ENCODE measurements at places on chromosomes 1 and 21.

- no peak for DNase-seq
These were observed 92.7 kb downstream of the SNX7 start for GRCh38 chr1:98754176-98754575.

- DNase-seq: peak; percentile 41
These were observed 735 bp downstream of the TTC13 start for GRCh38 chr1:230977761-230978490.

DNA sequence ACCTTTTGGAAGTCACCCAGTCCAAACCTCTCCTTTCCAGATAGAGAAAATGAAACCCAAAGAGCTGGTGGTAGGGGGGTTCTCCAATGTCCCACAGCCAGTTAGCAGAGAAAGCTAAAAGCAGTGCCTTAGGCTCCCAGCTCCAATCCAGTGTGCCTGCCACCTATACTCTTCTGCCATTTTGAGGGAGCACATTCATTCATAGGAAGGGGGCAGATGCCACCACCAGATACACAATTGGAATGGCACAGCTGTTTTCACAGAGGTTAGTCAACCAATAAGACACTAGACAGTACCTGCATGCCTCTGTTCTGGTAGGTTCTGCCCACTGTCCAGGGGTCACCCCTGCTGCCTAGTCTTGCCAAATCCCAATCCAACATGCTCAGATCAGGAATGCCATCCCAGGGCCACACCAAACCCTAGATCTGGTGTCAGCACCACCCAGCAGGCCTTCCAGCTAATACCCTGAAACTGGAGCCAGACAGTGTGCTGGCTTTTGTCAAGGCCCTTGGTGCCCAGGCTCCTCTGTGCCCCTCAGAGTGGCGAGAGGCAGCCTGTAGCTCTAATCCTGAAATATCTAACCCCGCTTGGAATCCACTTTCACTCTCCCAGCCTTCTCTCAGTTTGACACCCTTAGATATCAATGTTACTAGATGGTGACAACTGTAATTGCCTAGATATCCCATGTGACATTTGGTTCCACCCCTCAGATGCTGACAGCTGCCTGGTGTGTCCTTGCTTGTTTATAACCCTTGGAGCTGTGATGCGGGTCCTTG lies 178.6 kb downstream of the TGFBR3 start:
- no peak for DNase-seq

DNA sequence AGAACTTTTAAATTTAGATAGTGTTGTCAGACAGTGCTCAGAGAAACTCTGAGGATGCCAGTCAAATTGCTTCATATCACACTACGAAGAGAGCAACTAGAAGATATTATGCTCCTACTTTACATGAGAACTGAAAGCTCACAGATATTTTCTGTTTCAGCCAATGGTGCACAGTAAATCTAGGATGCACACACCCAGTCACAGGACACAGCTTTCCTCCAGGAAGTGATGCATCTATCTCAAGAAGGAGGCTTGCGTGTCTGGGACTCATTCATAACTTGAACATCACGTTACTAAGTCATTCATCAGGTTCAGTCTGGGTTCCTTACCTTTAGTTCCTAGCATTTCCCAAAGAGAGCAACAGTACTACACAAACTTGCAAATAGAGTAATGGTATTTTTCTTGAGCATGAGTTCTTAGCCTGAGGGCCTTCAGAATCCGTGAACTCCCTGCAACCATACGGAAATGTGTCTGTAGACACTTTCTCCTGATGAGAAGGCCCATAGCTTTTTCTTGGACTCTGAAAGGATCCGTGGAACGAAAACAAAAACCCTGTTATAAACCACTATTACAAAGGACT lies 12.2 kb downstream of the ZNF697 start:
- no peak for DNase-seq

- no peak for DNase-seq
These were observed 38.7 kb downstream of the BCL9 start for GRCh38 chr1:147579934-147580537.

GRCh38 chr1:53583868-53584776 lies 124.9 kb downstream of the DMRTB1 start:
- DNase-seq: no peak

- no peak for DNase-seq
These were observed 13.0 kb downstream of the TIE1 start for GRCh38 chr1:43313771-43314170.

- DNase-seq: no peak
These were observed 9.8 kb downstream of the SSBP3 start for GRCh38 chr1:54396261-54396933.

- DNase-seq: no peak
These were observed 35.9 kb upstream of the SLC45A1 start for GRCh38 chr1:8281843-8282509.

DNA sequence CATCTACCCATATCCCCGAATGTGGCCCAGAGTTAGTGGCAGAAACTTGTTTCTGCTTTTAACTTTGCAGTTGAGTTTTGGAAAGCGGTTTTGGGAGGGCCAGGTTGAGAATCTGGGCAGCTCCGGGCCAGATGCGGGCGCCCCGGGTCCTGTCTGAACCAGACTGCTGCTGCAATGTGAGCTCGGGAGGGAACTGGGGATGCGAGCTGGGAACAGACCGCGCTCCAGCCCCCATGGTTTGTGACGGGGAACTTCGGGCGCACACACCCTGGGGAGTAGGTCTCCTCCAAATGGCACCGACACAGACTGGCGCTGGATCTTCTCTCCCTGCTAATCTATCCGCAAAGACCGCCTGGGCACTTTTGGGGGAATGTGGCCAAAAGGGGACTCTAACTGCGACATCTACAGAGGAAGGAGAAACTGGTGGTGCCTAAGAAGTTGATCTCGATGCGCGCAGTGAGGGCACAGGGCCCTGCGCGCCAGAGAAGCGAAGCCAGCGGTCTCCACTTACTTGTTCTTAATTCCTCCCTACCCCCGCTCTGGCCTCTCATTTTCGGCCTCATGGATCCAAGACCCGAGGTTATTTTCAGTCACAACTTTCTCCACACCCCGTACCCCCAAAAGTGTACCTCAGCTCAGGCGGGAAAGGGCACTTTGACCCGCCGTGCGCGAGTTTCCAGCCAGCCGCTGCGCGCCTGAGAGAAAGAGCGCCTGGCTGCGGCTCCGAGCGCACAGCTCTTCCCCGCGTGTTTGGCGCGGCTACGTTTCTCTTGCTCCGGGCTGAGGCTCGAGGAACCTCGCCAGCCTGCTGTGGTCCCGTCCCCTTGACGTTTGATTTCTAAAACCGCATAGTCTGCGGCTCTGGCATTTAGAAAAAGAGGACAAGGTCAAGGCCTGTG lies 411.0 kb upstream of the ESRRG start:
- DNase-seq: peak; percentile 19

DNA sequence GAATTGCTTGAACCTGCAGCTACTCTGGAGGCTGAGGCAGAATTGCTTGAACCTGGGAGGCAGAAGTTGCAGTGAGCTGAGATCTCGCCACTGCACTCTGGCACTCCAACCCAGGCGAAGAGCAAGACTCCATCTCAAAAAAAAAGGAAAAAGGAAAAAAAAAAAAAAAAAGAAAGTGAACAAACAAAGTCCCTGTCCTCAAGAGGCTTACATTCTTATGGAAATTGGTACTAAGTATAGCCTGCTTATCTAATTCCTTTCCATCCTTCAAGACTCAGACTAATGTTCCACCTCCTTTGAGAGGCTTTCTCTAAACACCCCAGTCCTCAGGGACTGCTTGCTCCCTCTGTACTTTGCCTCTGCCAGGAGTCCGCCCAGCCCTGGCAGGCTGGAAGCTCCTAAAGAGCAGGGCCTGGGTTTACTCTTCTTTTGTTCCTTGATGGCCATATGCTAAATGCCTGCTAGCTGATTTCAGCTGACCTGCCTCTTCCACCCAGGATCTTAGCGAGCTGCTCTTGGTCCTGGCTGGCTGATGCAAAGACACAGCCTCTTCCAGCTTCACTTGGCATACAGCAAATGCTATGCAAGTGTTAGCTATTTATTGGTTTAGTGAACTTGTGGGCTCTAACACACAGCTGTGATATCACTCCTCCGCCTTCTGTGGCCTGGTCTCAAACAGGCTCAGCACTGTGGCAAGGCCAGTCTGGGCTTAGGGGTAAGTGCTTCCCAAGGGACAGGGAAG lies 9.8 kb downstream of the SLC9A1 start:
- DNase-seq: no peak

GRCh38 chr21:38631206-38631605 lies 132.9 kb upstream of the ERG start:
- DNase-seq: no peak

GRCh38 chr1:168112673-168113305 lies 23.9 kb downstream of the GPR161 start:
- peak; percentile 56 for DNase-seq

DNA sequence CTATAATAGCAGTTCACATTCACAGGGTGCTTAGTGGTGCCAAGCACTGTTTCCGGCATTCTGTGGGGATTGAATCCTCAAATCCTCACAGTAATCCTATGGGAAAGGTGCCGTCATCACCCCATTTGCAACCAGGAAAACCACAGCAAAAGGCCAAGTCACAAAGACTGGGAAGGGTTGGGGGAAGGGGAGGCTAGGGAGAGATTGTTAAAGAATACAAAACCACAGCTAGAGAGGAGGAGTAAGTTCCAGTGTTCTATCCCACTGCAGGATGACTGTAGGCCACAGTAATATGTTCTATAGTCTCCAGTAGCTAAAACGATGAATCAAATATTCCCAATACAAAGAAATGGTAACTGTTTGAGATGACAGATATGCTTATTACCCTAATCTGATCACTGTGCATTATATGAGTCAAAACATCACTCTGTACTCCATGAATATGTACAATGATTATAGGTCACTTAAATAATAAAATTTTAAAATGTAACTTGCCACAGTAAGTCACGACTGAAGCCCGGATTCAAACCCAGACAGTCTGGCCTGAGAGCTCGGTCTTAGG lies 256.8 kb downstream of the TOMM20 start:
- no peak for DNase-seq

GRCh38 chr1:40301541-40302299 lies 15.4 kb downstream of the COL9A2 start:
- DNase-seq: no peak
